Kidney epithelial cell (primary cell): ENCODE measurements at places on chromosomes 13 and 19.
A peak's percentile ranks its signal among the peaks of the same experiment; 100 is the strongest.

DNA sequence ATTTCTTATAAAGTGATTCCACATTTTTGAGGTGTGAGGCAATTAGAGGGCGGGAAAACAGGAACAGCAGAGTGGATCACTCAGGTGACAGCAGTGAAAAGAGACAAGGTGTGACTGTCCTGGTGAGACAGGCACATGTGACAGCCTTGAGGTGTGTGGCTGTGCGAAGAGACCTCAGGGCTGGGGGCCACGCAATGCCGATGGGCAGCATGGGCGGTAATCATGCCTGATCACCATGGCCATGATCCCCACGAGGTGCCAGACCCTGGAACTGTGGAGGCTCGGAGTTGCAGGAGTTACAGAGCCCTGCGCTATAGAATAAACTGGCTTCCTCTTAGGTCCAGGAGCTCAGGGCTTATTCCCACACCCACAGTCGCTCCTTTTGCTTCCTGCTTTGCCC is 2.0 kb downstream of the SPACA6 start:
- DNase-seq: no peak

DNA sequence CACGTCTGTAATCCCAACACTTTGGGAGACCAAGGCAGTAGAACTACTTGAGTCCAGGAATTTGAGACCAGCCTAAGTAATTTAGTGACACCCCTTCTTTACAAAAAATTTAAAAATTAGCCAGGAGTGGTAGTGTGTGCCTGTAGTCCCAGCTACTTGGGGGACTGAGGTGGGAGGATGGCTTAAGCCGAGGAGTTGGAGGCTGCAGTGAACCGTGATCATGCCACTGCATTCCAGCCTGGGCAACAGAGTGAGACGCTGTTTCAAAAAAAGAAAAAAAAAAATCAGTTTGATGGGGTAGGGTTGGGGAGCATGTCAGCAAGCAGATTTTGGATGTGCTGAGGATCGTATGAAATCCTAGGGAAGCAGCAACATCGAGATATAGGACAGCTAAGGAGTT is 4.2 kb downstream of the CEACAM19 start:
- DNase-seq: no peak

GRCh38 chr13:28022848-28023518 is 34.5 kb upstream of the URAD start:
- DNase-seq: no peak

- DNase-seq: no peak
Measured at GRCh38 chr19:17965370-17966128, 1.4 kb upstream of the KCNN1 start.

DNA sequence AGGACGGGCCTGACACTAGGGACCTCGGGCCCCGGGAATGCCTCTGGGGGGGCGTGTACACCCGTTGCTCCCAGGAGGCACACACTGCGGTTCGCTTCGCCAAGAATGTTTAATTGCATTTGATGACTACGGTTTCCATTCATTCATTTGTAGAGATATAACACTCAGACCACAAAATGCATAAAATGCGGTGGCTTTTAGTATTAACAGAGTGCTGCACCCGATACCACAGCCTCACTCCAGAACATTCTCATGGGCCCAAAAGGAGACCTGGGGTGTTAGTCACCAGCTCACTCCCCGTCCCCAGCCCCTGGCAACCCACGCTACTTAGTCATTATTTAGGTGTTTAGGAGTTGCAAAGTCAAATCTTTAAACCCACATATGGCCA is 21.8 kb downstream of the HCN2 start:
- DNase-seq: peak; percentile 76

GRCh38 chr19:45529420-45529785 is 22.1 kb downstream of the VASP start:
- DNase-seq: no peak

- DNase-seq: no peak
Measured at GRCh38 chr19:18849838-18850400, 18.2 kb downstream of the UPF1 start.

DNA sequence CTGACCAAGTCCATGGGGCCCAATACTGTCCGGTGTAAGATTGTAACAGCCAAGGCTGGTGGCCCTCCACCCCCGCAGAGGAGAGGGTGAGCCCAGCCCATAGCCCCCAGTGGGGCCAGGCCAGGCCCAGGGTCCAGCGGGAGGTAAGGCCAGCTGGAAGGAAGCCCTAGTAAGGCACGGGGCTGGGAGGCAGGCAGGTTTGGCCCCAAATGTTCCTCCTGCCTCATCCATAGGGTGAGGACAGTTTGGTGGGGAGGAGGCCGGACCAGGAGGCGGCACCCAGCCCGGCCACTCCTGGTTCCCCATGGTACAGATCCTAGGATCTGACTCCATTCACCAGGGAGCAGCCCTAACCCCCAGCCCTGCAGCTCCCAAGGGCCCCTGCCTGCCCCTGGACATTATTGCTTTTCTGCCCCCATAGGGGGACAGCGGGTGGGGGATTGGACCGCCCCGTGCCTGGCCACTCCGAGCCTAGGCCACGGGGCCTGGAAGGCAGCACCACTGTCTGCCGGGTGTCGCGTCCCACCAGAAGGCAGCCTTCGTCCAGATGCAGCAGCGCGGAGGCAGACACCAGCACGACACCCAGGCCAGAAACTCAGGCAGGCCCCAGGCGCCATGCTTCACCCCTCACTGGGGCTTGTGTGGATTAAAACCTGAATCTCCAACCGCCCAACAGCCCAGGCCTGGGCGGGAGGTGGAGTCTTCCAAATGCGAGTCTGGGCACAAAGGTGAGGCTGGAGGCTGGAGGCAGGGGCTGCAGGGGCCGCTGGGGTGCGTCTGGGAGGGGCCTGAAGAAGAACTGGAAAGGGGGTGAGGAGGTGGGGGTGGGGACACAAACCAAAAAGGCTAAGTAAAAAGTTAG is 6.7 kb upstream of the CCNP start:
- DNase-seq: no peak

GRCh38 chr13:97127842-97128241 is 94.3 kb upstream of the MBNL2 start:
- no peak for DNase-seq

- no peak for DNase-seq
Measured at GRCh38 chr13:24212254-24212653, 51.7 kb downstream of the SPATA13 start.

- DNase-seq: no peak
Measured at GRCh38 chr13:26038931-26039475, 12.8 kb downstream of the SHISA2 start.

DNA sequence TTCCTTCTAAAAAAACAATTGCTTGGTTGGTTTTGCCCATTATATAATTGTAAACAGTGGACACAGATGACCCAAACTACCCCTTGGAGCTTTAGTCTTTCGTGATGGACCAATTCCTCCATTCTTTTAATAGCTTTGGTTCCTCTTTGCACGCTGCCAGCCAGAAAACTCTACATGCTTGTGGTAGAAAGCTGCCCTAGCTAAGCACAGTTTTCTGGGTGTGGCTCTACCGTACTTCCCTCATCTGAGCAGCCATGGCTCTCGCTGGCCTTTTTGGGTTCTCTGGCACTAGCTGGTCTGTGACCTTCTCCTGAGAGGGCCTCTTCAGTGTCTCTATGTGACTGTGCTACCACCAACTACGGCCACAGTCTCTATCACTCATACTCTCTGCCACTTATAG is 29.9 kb upstream of the CEBPA start:
- no peak for DNase-seq

DNA sequence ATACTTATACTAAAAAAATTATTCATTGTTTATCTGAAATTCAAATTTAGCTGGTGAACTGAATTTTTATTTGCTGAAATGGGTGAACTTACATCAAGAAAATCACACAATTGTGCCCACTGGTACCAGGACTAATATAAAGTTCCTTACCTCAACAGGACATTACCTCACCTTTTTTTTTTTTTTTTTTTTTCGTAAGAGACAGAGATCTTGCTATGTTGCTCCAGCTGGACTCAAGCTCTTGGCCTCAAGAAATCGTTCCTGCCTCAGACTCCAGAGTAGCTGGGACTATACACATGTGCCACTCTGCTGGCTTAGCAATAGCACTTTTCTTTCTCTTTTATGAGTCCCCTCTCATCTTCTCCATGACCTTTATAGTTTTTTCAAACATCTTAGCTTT is 22.5 kb upstream of the NDFIP2 start:
- no peak for DNase-seq

GRCh38 chr19:55641426-55642152 is 787 bp downstream of the ZNF580 start:
- DNase-seq: no peak

GRCh38 chr13:26563713-26564112 is 6.2 kb downstream of the WASF3 start:
- no peak for DNase-seq

DNA sequence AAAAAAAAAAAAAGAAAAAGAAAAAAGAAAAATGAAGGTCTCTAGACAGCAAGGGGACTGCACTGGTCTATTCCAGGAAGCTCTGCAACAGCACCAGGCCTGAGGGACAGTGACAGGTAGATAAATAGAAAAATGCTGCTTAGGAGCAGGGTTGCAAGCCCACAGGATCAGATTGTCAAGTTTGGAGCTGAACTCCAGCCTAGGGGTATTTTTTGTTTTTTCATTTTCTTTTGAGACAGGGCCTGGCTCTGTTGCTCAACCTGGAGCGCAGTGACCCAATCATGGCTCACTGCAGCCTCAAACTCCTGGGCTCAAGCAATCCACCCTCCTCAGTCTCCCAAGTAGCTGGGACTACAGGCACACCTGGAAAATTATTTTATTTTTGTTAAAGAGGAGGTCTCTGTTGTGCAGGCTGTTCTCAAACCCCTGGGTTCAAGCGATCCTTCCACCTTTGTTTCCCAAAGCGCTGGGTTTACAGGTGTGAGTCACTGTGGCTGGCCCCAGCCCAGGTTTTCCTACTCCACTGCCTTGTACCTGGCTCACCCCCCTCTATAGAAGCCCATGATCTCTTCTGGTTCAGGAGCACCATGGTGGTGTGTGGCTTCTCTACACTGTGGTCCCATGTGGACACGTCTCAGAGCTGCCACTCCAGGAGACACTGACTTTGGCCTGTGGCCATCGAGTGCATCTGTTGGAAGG is 23.9 kb downstream of the POP4 start:
- DNase-seq: no peak

DNA sequence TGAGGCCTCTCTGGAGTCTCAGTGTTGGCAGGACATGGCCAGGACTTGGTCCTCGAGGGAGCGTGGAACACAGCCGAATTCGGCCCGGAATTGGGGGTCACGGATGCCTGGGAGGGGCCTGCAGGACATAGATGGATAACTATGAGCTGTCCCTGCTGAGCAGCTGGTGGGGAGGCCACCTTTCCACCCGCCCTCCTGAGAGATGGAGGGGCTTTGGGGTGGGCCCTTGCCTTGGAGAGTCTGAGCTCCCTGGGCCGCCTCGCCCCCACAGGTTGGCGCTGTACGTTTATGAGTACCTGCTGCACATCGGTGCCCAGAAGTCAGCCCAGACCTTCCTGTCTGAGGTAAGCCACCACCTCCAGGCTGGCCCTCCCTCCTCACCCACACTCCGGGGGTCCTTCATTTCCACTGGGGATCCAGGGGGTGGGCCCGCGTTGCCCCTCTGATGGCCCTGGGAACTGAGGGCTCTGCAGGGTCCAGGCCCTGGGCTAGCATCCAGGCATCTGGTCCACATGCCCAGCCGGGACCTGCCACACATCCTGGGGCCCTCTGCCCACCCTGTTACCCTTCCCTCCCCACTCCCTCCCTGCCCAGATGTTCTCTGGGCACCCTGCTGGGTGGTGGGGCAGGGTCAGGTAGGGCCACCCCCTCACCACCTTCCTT is 8.0 kb downstream of the SSBP4 start:
- no peak for DNase-seq

DNA sequence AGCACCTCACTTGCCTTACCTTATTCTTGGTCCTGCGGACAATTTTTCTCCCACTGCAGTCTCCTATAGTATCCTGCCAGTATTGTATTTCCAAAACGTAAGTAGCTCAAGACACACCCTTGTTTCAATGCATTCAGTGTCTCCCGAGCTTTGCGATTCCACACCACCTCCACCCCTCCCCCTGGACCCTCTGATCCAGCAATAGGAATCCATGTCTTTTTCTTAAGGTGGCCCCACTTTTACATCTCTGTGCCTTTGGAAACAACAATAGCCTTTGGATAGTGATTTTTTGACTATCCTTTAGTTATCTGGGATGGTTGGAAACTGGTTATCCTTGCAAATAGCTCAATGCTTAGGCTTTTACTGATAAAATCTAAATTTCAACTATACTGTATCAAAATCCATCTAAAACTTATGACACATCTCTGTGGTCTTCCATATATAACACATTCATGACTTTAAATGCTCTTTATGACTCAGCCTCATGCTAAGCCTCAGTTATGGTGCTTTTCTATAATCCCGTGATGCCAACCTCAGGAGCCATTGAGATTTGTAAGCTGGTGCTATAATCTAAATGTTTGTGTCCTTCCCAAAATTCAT is 27.1 kb downstream of the FAM216B start:
- DNase-seq: no peak

DNA sequence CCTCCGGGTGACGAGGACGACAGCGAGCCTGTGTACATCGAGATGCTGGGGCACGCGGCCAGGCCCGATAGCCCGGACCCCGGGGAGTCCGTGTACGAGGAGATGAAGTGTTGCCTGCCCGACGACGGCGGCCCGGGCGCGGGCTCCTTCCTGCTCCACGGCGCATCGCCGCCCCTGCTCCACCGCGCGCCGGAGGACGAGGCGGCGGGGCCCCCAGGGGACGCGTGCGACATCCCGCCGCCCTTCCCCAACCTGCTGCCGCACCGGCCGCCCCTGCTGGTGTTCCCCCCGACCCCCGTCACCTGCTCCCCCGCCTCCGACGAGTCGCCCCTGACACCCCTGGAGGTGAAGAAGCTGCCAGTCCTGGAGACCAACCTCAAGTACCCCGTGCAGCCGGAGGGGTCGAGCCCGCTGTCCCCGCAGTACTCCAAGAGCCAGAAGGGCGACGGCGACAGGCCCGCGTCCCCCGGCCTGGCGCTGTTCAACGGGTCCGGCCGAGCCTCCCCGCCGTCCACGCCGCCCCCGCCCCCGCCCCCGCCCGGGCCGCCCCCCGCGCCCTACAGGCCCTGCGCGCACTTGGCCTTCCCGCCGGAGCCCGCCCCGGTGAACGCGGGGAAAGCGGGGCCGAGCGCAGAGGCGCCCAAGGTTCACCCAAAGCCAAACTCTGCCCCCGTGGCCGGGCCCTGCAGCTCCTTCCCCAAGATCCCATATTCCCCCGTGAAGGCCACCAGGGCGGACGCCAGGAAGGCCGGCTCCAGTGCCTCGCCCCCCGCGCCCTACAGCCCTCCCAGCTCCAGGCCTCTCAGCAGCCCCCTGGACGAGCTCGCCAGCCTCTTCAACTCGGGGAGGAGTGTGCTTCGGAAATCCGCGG is 511.3 kb downstream of the MYO16 start:
- no peak for DNase-seq

- DNase-seq: no peak
Measured at GRCh38 chr19:16141043-16141442, 2.4 kb upstream of the HSH2D start.

- no peak for DNase-seq
Measured at GRCh38 chr19:55553217-55554182, 8.2 kb upstream of the SBK3 start.

- DNase-seq: no peak
Measured at GRCh38 chr13:73212482-73212881, 153.7 kb downstream of the KLF5 start.

GRCh38 chr19:19637186-19637522 is 6.3 kb downstream of the GMIP start:
- no peak for DNase-seq

GRCh38 chr13:99158846-99159245 is 41.8 kb upstream of the UBAC2 start:
- DNase-seq: no peak

- DNase-seq: no peak
Measured at GRCh38 chr13:34302596-34302995, 484.6 kb downstream of the RFC3 start.

- no peak for DNase-seq
Measured at GRCh38 chr19:16326401-16327168, 2.0 kb downstream of the KLF2 start.
